Ureter (tissue), 1 donor: ENCODE measurements at places on chromosomes 7 and 10.

GRCh38 chr7:95993380-95993779 lies 221.0 kb downstream of the DYNC1I1 start:
- DNase-seq, result no peak

- DNase-seq, result no peak
These were observed 17.6 kb downstream of the ZRANB1 start for GRCh38 chr10:124959564-124959963.

DNA sequence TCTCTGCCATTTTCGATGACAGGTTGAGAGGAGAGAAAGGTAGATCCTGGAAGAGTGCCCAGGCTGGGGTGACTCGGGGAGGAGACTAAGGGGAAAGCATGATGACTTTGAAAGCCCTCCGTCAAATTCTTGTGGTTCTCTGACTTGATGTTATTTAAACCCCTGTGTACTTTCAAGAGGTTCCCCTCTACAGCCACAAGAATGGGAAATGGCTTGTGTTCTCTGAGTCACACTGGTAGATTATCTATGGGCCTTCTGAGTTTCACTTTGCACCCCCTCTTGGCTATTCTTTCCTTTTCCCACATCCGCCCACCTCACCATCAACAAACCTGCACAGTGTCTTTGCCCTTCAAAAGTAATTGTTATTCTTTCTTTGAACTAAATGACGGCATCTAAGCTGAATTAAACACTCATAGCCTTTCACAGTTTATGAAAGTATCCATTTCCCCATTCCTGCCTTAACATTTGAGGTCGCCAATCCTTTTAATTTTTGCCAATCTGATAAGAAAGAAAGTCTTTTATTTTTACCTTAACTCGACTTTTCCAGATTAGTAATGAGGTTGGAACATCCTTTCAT lies 24.1 kb downstream of the PRF1 start:
- DNase-seq, result no peak

DNA sequence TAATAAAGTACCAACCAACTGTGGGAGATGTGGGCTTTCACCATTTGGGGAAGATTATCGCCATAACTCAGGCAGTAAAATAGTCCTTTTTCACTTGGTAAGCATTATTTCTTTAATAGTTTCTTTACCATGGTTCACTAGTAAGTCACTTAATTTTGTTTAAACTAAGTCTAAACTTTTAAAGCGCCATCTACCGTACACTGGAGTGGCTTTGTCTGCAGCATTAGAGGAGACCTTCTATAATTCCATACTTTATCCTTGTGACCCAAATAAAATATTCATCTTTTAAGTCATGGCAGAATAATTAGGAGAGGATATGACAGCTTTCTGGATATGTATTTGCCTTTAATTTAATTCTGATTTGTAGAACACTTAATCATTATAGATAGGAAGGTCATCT lies 468.0 kb downstream of the MAGI2 start:
- DNase-seq, result no peak

DNA sequence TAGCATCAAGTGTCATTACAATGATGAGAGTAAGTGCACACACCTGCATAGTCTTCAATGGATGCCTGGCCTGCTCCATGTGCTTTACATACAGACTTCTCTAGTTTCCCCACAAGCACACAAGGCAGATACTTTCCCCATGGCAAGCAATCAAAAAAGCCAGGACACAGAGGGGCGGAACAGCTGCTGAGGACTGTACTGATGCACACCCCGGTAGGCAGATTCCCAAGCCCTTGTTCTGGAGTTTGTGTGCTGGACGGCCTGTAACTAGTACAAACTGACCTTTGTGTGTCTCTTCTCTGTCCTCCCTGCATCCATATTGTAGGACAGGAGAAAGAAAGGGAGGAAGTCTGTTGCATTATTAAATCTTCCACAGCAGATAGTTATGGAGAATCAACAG lies 25.8 kb downstream of the UBE2D4 start:
- no peak for DNase-seq

DNA sequence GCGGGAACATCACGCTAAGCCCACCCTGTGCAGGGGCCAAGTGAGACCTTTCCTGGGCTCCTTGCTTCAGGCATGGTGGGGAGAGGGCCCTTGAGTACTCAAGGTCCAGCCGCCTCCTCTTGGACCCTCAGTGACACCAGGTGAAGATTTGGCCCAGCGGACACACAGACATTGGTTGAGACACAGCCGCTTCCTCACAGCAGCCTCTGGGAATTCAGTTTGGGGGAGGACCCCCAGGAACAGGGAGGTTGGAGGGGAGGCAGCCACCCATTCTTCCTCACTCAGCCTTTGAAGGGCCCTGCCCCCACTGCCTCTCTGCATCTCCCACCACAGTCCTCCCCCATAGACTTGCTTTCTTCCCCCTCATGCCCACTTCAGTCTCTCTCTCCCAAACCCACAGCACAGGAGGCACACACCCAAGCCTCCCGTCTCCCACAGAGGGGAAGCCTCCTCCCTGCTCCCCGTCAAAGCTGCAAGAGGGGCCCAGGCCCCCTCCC lies 31.9 kb downstream of the ANXA8 start:
- no peak for DNase-seq

DNA sequence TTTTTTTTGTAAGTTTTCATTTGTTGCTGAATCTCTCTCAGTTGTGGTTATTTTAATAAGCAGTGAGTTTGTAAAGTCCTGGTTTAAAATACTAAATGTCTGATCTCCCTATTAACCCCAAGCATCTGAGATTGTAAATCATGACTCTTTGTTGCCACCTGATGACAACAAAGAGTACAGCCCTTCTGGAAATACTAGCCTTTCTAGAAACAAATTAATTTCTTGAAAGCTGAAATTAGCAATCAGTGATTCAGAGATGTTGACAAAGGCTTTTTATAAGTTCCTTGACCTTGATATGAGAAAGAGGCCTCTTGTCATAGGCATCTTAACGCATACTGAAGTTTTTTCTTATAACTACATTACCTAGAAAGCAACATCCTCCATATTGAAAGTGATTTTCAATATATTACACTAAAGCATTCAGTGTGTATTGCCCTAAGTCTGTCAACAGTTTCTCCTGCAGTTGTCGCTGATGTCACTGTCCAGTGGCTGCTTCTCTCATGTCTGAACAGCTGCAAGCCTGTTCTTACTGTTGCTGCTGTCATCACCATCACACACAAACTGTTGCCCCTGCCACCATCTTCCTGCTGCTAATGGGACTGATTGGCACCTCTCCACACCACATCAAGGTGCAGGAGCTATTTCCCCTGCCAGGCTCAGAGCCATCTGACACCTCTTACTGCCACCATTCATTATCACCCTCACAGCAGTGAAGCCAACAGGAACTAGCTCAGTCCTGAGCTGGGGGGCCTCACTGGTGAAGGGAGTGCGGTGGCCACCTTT lies 95.1 kb upstream of the LRGUK start:
- no peak for DNase-seq
